HCT116 (cell line): ENCODE measurements at places on chromosomes 4 and X. TPM values are rescaled to one million over a fixed set of nuclear protein-coding genes. Genes with fewer than 3 reads are reported as not detected.

Gene SCML1
- total RNA-seq = 2.7 TPM

Gene PABPC5
- not detected for total RNA-seq

Gene LONRF3
- 3.1 TPM for total RNA-seq

Gene TLR1
- total RNA-seq = 1.4 TPM

Gene ADAM29
- total RNA-seq = not detected

Gene STATH
- not detected for total RNA-seq

Gene MAGEA12
- total RNA-seq = not detected

Gene FAM114A1
- 35.6 TPM for total RNA-seq

Gene DCLK2
- total RNA-seq = 2.7 TPM

Gene ADH1A
- total RNA-seq = not detected

Gene OTC
- not detected for total RNA-seq

- no peak overlapping the region for H3K4me3 ChIP-seq
- no peak for DNase-seq
- H3K4me1 ChIP-seq = no peaks in the 10 kb centered on the region
- no peaks in the 10 kb centered on the region for H3K27me3 ChIP-seq
- H3K27ac ChIP-seq = no peak overlapping the region
Measured at GRCh38 chr4:79865201-79865597, 207.8 kb downstream of the ANTXR2 start.

GRCh38 chr4:146709956-146710355 is 71.3 kb downstream of the POU4F2 start:
- H3K27me3 ChIP-seq = no peaks in the 10 kb centered on the region
- no peak for DNase-seq
- H3K27ac ChIP-seq = no peak overlapping the region

DNA sequence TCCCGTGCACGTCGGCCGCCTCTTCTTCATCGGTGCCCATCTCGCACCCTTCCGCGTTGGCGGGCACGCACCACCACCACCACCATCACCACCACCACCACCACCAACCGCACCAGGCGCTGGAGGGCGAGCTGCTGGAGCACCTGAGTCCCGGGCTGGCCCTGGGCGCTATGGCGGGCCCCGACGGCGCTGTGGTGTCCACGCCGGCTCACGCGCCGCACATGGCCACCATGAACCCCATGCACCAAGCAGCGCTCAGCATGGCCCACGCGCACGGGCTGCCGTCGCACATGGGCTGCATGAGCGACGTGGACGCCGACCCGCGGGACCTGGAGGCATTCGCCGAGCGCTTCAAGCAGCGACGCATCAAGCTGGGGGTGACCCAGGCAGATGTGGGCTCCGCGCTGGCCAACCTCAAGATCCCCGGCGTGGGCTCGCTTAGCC is 1.4 kb downstream of the POU4F2 start:
- H3K27ac ChIP-seq = no peak overlapping the region
- DNase-seq = no peak
- H3K4me3 ChIP-seq = no peak overlapping the region

DNA sequence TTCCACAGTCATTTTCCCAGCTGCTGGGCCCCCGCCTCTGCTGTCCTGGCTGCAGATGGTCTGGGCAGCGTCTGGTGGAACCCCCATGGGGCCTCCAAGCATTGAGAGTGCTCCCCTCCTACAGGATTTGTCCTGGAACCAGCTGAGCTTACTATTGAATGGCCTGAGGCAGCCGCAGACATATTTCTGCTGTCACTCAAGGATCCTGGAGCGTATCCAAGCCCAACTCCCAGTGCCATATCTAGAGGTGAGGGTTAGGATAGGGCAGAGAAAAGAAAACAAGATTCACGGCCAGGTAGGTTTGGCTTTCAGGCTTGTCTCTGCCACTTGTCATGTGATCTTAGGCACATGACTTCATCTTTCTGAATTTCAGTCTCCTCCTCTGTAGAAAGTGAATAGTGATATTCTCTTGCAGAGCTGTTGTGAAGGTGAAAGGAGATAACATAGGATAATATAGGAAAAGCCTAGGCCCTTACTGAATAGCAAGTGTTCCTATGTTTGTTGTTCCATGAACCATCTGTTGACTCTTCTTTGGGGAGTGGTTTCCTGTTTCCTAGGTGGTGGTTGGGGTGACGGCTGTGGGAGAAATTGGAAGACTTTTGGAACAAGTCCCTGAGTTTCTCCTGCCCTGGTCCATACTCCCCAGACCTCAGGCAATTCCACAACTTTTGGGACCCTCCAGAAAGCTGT is 52.3 kb downstream of the SEPSECS start:
- H3K4me1 ChIP-seq = no peaks in the 10 kb centered on the region
- no peaks in the 10 kb centered on the region for H3K36me3 ChIP-seq
- H3K4me3 ChIP-seq = no peak overlapping the region
- H3K27ac ChIP-seq = no peak overlapping the region
- no peak for DNase-seq

DNA sequence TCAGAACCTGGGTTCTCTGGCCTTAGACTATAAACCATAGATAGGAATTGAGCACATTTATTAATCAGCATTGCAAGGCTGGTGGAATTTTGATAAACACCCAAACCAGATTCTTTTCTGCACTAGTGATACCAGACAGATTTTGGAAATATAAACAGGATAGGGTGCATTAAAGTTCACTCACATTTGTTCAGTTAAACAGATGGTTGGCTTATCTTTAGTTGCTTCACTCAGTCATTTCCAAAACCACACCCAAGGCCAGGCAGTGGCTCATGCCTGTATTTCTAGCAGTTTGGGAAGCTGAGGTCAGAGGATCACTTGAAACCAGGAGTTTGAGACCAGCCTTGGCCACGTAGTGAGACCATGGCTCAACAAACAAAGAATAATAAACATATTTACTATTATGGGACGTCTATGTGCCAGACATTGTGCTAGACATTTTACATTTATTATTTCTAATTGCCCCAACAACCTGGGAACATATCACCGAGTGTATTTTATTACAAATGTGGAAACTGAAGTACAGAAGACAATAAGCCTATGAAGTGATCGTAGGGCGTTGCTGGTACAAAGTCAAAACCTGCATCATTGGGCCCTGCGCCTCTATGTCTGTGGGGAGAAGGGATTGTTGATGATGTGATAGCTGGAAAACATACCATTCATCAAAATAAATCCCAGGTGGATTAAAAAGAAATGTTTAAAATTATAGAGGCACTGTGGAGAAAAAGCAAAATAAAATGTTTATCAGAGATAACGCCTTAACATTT is 15.0 kb downstream of the ADD1 start:
- H3K4me3 ChIP-seq = no peak overlapping the region
- no peaks in the 10 kb centered on the region for H3K36me3 ChIP-seq
- H3K4me1 ChIP-seq = peaks cover 28% of the 10 kb centered on the region
- no peak for DNase-seq

GRCh38 chr4:77047037-77047436 is 28.8 kb downstream of the CCNI start:
- H3K27ac ChIP-seq = no peak overlapping the region
- no peaks in the 10 kb centered on the region for H3K4me1 ChIP-seq
- no peak for DNase-seq
- H3K36me3 ChIP-seq = peaks cover 32% of the 10 kb centered on the region
- no peak overlapping the region for H3K4me3 ChIP-seq
- no peaks in the 10 kb centered on the region for H3K27me3 ChIP-seq

DNA sequence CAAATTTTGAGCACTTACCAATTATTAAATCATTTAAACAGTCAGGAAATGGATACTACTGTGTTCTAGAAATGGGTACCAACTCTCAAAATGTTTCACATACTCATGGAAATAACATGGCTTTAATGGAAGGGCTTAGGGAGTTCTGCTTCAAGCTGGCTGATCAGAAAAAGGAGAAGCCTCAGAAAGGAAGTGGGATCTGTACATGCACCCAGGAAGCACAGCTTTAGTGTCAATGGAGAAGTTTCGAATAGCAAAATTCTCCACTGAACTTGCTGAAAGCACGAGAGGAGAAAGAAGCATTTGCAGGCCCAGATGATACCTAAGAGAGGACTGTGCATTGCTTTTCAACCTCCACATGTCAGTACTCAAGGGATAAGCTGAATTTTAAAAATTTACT is 11.1 kb upstream of the HS3ST1 start:
- no peak for DNase-seq
- H3K27me3 ChIP-seq = no peaks in the 10 kb centered on the region
- no peaks in the 10 kb centered on the region for H3K4me1 ChIP-seq
- H3K4me3 ChIP-seq = no peak overlapping the region

GRCh38 chrX:24293412-24293811 is 20.5 kb downstream of the SUPT20HL2 start:
- no peak overlapping the region for H3K27ac ChIP-seq
- no peaks in the 10 kb centered on the region; the same call in 1 of the 2 replicates for H3K4me1 ChIP-seq
- H3K27me3 ChIP-seq = no peaks in the 10 kb centered on the region
- H3K4me3 ChIP-seq = no peak overlapping the region

DNA sequence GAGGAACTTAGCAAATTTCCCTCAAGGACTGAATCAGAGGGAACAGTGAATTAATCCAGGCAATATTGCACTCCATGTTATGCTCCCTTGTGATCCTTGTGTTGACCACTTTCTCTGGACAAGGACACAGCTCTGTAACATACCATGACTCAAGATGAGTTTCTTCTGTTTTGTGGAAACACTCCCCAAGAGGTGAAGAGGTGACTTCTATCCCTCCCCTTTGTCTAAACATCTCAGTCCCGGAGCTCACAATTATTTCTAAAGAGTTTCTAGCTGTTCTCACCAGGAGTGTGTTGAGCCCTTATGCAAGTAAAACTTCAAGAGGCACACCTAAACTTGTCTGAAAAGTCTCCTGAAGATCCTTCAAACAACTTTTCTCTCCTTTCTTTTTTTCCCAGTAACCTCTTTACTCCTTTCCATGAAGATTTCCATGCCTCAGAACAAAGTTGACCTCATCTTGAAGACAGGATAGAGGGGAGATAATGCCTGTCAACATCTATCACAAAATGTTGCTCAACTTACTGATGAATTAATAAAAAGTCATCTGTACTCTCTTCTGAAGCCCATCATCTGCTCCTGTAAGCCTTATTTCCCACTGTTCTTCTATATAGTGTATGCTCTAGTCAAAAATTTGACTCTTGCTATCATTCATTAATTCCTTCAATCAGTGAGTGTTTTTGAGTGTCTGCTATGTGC is 429.1 kb downstream of the SPRY1 start:
- H3K4me3 ChIP-seq = no peak overlapping the region
- no peaks in the 10 kb centered on the region for H3K27me3 ChIP-seq
- H3K36me3 ChIP-seq = no peaks in the 10 kb centered on the region
- H3K27ac ChIP-seq = no peak overlapping the region
- no peaks in the 10 kb centered on the region for H3K4me1 ChIP-seq
- DNase-seq = no peak

- H3K27me3 ChIP-seq = no peaks in the 10 kb centered on the region
- H3K4me3 ChIP-seq = peak overlapping the region; percentile 80
- peak overlapping the region; percentile 51; the same call in 1 of the 2 replicates for H3K27ac ChIP-seq
- H3K4me1 ChIP-seq = peaks cover 11% of the 10 kb centered on the region; the same call in 1 of the 2 replicates
- no peak for DNase-seq
Measured at GRCh38 chr4:125315576-125316400, 1.0 kb downstream of the FAT4 start.

DNA sequence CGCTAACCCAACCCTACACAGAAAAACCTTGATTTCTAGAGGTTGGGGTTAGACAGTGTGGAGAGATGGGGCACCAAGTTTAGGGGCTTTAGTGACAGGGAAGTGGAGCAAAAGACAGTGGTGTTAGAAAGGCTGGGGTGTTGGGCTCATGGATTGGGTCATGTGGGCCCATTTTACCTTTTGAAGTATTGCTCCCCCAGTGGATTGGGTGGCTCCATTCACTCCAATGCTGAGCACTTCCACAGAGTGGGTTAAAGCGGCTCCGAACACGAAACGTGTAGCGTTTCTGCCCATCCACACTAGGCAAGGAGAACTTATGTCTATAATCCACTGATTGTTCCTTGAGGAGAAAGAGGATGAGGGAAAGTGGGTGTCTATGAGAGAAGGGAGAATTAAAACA is 2.3 kb downstream of the IL2RG start:
- no peaks in the 10 kb centered on the region for H3K36me3 ChIP-seq
- no peak overlapping the region for H3K4me3 ChIP-seq
- no peak overlapping the region for H3K27ac ChIP-seq
- H3K4me1 ChIP-seq = peaks cover 3% of the 10 kb centered on the region; the same call in 1 of the 2 replicates
- H3K27me3 ChIP-seq = no peaks in the 10 kb centered on the region

GRCh38 chr4:33850371-33850902 is 2393.9 kb downstream of the ARAP2 start:
- no peak for DNase-seq
- no peaks in the 10 kb centered on the region for H3K36me3 ChIP-seq
- H3K27ac ChIP-seq = no peak overlapping the region

DNA sequence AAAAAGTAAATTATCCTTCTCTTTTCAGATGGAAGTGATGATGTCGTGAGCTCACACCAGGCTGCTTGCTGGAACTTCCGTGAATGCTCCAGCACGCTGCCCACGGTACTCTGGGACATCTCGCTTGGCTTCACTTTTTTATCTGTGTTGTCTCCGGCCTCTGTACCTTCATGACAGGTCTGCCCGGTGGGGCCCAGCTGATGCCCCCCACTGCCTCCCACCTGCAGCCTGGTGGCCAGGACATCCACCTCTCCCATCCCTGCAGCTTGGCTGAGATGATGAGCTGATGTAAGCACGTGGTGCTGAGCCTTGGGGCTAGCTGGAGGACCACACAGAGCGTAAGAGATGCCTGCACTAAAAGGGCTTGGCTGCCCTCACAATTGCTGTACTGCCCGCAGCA is 59.0 kb upstream of the HELT start:
- H3K4me1 ChIP-seq = peaks cover 9% of the 10 kb centered on the region
- DNase-seq = no peak
- H3K27ac ChIP-seq = no peak overlapping the region
- no peaks in the 10 kb centered on the region for H3K36me3 ChIP-seq
- no peak overlapping the region for H3K4me3 ChIP-seq

GRCh38 chrX:25175743-25176142 is 160.0 kb upstream of the ARX start:
- no peaks in the 10 kb centered on the region for H3K36me3 ChIP-seq
- no peak overlapping the region for H3K4me3 ChIP-seq
- H3K4me1 ChIP-seq = no peaks in the 10 kb centered on the region

DNA sequence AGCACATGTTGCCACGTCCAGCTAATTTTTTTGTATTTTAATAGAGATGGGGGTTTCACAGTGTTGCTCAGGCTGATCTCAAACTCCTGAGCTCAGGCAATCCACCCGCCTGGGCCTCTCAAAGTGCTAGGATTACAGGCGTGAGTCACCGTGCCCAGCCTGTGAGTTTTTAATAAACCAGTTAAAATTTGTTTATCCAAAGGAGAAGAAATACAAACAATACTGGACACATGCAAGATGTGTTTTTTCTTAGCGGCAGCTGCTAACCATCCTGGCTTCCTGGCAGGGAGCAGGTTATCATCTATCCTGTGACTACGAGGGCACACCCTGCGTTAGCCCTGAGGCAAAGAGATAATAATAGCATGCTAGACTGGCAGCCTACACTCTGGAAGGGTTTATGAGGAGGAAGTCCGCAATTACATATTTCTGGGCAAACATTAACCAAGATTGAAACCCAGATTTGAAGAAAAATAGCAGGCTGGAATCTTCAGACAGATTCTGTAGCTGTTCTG is 191.4 kb downstream of the SPRY1 start:
- peak overlapping the region; percentile 47 for H3K27ac ChIP-seq
- H3K4me3 ChIP-seq = peak overlapping the region; percentile 44
- peaks cover 20% of the 10 kb centered on the region for H3K4me1 ChIP-seq
- no peaks in the 10 kb centered on the region for H3K27me3 ChIP-seq
